GM23338 (cell line): ENCODE measurements at places on chromosomes 12 and 14. TPM values are rescaled to one million over a fixed set of nuclear protein-coding genes. Genes with fewer than 3 reads are reported as not detected.

The CCDC175 gene
- not detected in 2 replicates for total RNA-seq

The NPFF gene
- 0.69 TPM in 1 of 2 replicates, not detected in the other for total RNA-seq

The B3GNT4 gene
- total RNA-seq: 0.80 and 0.89 TPM in 2 replicates

The ACTN1 gene
- 257 and 280 TPM in 2 replicates for total RNA-seq

The FNTB gene
- total RNA-seq: 10.7 and 12.5 TPM in 2 replicates

The SIX6 gene
- total RNA-seq: not detected in 2 replicates

The RPL10L gene
- not detected in 2 replicates for total RNA-seq

The CLEC1B gene
- total RNA-seq: not detected in 2 replicates
